ENCODE measurements at places on chromosomes 2 and 18. TPM values are rescaled to one million over a fixed set of nuclear protein-coding genes. Genes with fewer than 3 reads are reported as not detected.

GRCh38 chr2:177363332-177363731 is 29.2 kb upstream of the AGPS start:
- DNase-seq = no peak

DNA sequence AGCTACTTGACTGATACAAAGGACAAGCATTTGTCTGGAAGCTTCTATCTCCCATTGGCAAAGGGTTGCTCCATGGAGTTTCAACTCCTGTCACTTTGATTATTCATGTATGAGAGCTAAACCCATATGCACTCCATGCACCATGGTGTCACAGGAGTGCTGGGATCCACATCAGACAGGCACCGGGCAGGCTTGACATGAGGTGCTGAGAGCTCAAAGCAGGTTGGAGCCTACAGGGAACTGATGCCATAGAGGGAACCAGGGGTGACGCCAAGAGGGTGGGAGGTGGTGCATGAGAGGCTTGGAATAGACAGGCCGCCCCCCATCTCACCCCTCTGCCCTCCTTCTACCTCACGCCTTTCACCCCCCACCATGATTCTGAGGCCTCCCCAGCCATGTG is 199.8 kb upstream of the CCDC68 start:
- DNase-seq = no peak

DNA sequence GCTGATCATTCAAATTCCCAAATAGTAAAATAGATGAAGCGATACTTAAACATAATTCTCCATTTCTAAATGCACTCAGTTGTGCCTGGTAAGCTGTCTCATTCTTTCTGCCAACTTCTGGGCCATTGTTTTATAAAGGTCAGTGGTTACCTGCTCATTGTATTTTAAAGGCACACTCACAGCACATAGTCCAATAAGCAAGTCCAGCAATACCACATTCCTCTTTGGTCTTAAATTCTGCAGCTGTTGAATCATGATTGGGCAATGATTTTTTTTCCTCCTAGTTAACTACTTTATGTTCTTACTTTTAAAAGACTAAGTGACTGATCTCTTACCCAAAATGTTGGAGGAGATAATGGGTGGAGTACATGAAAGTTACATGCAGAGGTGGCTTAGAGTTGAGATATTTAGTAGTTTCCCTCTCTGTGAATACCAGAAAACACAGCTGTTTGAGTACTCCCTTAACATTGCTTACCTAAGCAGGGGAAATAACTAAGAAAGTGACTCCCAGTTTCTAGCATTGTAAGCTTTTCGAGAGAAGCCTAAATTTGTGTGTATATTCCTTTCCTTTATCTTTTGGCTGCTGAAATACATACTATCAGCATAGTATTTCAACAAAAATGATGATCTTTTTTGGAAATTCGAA is 220.7 kb downstream of the CAMKMT start:
- DNase-seq = no peak

GRCh38 chr2:39623917-39624316 is 41.8 kb upstream of the TMEM178A start:
- DNase-seq = peak; percentile 69

DNA sequence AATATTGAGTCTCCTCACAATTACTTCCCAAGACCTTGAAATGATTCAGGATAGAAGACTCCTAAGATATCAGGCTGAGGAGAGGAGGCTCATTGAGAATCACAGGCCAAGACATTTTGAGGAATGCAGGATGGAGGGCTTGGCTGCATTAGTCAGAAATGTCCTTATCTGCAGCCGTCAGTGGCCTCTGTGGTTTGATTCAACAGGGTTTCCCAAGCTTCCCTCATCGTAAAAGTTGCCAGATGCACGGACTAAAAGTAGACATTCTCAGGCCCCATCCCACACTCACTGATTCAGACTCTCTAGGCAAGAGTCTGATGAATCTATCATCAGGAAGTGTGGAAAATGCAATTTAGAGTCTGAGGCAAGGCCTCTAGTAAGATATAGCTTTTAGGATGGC is 34.0 kb upstream of the TMEM178A start:
- no peak for DNase-seq

DNA sequence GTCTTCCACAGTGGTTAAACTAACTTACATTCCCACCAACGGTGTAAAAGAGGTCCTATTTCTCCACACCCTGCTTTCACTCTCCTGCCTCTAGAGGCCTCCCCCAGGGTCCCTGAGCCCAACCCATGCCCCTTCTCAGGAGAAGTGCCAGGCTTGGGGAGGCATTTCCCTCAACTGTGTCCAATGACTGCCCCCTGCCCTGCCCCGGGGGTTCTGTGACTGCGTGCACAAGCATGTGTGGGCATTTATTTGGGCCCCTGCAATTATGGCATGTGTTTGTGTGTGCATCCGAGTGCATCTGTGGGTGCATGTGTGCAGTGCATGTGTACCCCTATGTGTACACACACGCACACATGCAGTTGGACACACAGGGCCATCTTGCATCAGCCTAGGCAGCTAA is 57.3 kb downstream of the INHBB start:
- DNase-seq = no peak

DNA sequence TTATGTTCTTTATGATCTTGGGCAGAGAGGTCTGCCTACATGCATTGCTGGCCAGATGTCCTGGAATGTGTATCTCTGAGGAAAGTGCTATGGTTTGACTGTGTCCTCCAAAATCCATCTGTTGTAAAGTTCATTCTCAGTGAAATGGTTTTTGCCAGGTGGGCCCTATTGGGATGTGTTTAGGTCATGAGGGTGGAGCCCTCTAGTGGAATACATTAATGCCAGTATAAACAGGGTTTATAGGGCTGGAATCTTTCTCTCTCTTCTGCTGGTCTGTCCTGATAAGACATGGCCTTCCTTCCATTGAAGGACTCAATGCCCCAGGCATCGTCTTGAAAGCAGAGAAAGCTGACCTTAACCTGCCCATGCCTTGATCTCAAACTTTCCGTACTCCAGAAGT is 258.5 kb downstream of the RPIA start:
- no peak for DNase-seq

- DNase-seq = no peak
Observed at GRCh38 chr2:71609441-71609840, 156.1 kb downstream of the DYSF start.

DNA sequence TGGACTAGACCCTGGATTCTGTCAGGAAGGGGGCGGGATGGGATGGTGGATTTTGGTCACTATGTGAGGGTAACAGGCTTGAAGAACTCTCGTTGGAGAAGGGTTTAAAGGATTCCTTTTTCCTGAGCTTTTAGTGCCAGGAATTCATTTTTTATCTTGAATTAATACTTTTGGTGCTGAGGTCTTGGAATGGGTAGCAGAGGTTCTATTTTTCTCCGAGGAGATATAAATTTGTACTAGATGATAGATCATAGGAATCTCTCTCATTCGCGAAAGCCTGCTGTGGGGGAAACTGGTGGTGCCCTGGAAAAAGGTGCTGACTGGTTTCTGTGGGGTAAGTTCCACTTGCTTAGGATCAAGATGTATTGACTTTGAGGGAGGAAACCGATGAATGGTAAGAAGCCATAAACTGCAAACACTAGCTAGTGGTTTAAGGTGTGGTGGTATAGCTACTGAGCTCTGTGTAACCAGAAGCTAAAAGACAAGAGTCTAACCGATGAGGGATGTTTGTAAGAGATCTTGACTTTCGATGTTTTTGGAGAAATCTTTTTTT is 706 bp downstream of the AGPS start:
- no peak for DNase-seq

DNA sequence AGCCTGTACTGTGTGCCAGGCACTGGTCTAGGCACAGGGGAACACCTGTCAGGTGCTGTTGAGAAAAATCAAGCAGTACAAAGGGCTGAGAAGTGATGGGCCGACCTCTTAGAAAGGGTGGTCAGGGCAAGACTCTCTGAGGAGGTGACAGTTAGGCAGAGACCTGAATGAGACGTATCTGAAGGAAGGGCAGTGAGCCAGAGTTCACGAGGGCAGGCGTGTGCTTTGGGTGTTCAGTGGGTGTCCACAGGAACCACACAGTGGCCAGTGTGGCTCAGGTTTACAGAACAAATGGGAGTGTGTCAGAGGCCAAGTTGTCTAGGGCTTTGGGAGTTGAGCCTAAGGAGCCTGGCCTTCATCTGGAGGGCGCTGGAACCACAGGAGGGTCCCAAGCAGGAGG is 6.2 kb downstream of the ARMC9 start:
- no peak for DNase-seq

- DNase-seq = no peak
Observed at GRCh38 chr18:28768791-28769768, 592.1 kb upstream of the CDH2 start.

- DNase-seq = no peak
Observed at GRCh38 chr2:233218836-233219235, 32.6 kb upstream of the ATG16L1 start.

DNA sequence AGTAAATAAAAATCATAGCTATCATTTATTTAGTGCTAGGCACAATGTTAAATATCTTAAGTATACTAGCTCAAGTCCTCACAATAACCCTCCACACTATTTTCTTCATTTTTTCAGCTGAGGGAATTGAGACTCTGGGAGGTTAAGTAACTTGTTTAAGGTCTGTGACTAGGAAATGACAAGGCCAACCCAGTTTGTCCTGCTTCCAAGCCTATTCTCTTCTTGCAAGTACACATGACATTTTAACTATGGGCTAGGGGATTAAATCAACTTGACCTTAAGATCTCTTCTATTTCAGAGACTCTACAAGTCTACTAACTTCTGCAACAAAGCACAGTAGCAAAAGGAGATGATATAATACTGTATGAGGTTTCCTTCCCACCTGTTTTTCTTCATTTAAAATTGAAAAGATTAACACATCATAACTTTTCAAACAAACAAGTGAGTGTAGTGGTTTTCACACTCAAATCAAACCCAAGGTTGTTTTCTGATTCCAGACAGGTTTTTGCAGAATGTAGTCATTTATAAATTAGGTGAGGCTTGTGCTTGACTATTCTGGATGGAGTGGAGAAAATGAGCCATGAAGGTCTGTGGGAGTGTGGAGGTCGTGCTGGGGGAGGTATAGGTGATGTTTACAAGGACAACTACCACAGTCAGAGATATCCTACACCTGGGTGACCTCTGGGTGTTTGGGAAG is 57.0 kb downstream of the CD28 start:
- no peak for DNase-seq

DNA sequence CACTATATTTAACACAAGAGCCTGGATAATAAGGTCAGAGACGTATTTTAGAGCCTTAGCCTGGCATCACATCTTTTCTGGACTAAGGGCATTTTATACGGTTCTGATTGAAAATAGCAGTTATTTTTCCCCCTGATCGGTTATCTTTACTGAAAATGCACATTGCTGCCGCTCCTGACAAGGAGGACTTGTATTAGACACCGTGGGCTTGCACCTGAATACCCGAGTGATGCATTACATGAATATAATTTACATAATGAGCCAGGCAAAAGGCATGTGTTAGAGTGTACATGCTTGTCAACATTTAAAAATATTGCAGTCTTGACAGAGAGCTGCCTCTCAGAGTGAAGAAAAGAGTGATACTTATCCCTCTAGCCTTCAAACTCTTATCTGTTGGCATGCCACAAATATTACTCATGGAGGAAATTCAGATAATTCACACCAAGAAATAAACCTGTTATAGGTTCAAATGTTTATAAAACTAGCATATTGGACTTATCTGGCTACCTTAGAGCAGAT is 470.5 kb upstream of the ETAA1 start:
- no peak for DNase-seq

GRCh38 chr2:41963661-41964525 is 83.9 kb upstream of the PKDCC start:
- no peak for DNase-seq

- no peak for DNase-seq
Observed at GRCh38 chr2:74424139-74424992, 2.8 kb downstream of the WDR54 start.

GRCh38 chr2:1794821-1795220 is 50.5 kb upstream of the PXDN start:
- no peak for DNase-seq

- no peak for DNase-seq
Observed at GRCh38 chr2:16071865-16072637, 131.7 kb downstream of the MYCN start.

- DNase-seq = no peak
Observed at GRCh38 chr2:241309684-241310117, 5.8 kb downstream of the HDLBP start.

The BUB1 gene
- 13.2 TPM for polyA plus RNA-seq

The CYP26B1 gene
- 3.6 TPM for polyA plus RNA-seq

The OSBPL1A gene
- polyA plus RNA-seq = 77.0 TPM

The POU3F3 gene
- polyA plus RNA-seq = 52.2 TPM

The MRPL33 gene
- polyA plus RNA-seq = 94.7 TPM

The SERPINB7 gene
- polyA plus RNA-seq = not detected

The PLB1 gene
- polyA plus RNA-seq = 10.5 TPM

The B4GALT6 gene
- 54.6 TPM for polyA plus RNA-seq
